Immature natural killer cell (primary cell): ENCODE measurements at places on chromosomes 2 and 18. TPM values are rescaled to one million over a fixed set of nuclear protein-coding genes. Genes with fewer than 3 reads are reported as not detected.

DNA sequence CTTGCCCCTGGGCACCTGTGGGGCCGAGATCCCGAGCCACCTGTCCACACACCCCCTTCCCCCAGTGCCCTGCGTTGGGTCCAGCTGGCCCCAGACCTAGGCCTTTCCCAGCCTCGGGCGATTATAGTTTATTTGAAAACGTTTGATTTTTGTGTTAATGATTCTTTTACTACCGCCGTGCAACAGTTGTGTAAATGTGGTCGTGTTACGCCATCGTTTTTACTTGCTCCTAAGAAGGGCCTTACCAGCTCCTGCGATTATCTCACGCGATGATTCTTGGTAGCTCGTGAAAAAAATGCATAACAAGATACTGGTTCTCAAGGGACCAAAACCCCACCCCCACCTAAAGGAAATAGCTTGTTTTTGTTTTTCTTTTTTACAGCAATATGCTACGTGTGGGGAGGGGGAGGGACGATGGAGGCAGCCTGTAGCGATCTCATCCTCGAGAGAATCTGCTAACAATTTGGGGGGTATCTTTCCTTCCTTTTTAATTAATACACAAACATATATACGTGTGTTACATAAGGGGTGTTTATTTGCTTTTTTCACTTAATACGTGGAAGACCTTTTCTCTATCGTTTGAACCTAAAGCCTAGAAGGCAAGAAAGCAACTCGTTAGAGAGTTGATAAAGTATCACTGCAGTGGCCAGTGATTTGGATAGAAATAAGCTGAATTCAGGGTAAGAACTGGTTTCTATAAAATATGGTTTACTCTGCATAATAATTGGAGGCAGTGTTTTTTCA is 1.0 kb downstream of the ZDBF2 start:
- no peak for DNase-seq

DNA sequence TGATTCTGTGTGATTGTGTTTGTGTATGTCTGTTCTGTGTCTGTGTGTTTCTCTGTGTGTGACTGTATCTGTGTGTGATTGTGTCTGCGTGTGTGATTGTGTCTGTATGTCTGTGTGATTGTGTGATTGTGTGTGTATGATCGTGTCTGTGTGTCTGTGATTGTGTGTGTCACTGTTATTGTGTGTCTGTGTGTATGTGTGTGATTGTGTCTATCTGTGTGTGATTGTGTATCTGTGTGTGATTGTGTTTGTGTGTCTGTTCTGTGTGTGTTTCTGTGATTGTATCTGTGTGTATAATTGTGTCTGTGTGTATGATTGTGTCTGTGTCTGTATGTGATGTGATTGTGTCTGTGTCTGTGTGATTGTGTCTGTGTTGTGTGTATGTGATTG is 11.7 kb upstream of the KLHL30 start:
- no peak for DNase-seq

GRCh38 chr2:67018301-67018700 is 378.8 kb upstream of the ETAA1 start:
- no peak for DNase-seq

GRCh38 chr2:226354434-226354833 is 445.2 kb downstream of the IRS1 start:
- no peak for DNase-seq

DNA sequence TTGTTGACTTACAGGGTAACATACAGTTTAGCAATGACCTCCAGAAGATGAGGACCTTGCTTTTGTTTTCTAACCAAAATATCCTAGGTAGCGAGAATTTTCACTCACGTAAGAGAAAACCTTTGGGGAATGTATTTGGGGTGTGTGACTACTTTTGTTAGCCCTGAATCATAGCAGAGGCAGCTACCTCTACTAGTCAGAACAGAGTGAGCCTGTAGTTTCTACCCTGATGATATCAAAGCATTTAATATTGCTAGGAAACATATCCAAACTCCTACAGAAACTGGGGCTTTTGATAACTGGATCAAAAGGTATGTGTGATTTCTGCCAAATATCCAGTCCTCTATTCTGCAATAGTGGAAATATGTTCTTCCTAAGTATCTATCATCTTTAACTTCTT is 462.6 kb upstream of the ZEB2 start:
- DNase-seq = no peak

- no peak for DNase-seq
Observed at GRCh38 chr2:106563195-106563594, 76.0 kb downstream of the CD8B2 start.

DNA sequence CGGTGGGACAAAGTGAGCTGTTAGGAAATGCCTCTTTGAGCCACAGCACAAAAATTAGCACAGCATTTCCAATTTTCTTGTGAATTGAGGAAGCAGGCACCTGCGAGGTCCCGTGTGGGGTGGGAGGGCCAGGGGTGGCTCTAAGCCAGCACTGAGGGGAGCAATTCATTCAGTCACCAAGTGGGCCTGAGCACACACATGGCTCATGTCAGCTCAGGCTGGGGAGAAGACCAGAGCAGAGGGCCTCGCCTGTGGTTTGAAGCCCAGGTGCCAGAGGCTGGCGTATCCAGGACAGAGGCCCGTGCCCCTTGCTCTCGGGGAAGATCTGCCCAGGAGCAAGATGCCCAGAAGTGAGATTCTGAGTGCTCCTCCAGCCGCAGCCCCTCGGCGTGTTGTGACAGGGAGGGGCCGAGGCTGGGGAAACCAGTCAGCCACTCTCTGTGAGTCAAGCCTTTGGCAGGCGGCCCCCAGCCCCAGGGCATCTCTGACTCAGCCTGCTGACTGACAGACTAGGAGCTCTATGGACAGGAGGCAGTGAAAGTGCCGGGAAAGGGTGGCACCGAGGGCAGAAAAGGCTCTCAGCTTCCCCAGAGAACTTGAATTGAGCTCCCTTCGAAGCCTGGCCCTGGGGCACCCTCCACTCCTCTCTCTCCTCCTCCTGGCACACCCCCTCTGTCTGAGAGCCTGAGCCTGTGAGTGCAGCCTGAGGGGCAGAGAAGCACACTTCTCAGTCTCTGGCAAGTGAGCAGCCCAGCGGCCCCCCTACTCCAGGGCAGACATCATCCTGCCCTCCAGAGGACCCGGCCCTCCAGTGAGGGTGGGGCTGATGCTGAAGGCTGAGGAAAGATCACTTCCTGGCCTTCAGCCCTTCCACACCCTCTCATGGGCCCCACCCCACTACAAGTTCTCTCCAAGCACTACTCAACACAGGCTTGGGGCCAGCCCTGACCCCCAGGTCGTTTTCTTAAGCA is 32.3 kb downstream of the CYP26B1 start:
- no peak for DNase-seq

- DNase-seq = no peak
Observed at GRCh38 chr18:53457068-53457467, 767.4 kb downstream of the MBD2 start.

GRCh38 chr2:11160256-11160655 is 5.0 kb downstream of the SLC66A3 start:
- no peak for DNase-seq

DNA sequence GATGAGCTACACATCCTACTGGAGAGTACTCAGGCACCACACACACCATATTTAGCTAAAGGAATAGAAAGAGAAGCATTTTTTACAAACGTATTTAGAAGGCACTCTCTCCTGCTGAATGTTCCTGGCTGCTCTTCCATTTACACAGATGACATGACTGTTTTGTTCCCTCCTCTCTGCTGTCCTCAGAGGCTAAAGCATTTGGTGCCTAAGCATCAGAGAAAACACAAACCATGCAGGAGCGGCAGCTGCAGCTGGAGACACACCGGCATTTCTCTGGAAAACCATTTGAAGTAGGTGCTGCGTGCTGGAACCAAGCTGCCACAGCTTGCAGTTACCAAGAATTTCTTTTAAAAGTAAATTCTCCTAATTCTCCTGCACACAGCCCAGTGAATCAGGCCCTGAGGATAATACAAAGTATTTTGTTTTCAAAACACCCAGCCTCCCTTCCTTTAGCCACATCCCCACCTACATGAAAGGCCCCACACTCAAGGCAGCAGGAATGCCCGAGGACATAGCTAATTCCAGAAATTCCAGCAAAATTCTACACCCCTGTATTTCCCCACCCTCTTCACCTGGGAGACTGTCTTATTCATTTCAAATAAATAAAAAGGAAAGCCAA is 488.9 kb upstream of the SOX11 start:
- no peak for DNase-seq

DNA sequence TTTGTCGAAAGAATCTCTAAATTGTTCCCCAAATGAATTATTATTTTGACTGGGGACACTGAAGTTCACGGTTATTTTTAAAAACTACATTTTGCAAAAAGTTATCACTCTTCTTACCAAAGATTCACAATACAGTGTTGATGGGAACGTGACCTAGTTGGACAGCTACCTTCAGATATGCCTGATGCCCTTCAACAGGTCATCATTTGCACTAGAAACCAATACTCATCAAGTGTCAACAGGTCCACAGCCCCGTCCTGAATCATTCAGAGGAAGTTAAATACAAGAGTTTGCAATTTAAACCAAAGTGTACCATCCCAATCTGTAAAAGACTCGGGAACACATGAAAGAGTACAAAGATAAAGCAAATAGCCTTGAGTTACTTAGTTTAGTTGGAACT is 28.3 kb downstream of the BCL2 start:
- no peak for DNase-seq

DNA sequence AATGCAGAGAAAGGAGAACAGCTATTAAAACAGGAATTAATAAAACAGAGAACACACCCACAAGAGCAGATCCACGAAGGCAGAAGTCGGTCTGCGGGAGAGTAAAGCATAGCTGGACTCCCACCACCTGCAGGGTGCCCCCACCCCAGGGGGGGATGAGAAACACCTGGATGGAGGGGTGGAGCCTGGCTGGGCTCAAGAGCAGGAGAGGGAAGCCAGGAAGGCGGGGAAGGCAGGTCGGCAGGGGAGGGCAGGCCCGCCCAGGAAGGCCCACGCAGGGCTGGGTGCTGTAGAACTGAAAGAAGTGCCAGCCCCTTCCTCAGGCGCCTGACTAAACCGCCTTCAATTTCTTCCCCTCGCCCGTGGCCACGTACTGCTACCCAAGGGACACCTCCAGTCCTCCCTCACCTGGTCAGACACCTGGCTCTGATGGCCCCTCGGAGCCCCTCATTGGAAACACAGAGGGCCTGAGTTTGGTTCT is 175.4 kb downstream of the HDAC4 start:
- no peak for DNase-seq

DNA sequence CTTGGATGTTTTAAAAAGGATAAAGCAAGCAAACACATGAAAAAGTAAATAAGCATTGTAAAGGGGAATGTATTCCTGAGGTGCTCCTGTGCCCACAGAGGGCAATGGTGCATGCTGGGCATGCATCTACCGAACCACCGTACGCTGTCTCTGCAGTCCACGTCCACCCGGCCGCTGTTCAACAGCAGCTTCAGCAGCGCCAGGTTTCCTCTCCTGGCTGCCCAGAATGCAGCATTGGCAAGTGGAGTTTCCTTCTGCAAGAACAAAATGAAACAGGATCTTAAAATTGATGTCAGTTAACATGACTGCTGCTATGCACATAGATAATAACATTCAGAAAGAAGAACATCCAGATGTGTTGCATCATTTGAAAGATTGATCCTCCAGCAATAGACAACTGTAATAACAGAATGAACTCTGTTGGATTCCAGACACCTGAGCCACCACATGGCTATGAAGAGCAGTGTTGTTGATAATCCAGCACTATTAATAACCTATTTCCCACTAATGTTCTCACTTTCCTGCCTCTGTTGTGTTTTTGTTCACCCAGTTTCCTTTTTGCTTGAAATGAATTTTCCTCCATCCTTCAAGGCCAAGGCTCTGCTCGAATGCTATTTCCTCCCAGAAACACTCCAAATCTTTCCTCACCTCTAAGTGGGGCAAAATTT is 13.6 kb downstream of the ANKRD29 start:
- no peak for DNase-seq

- DNase-seq = no peak
Observed at GRCh38 chr2:180966378-180966777, 14.0 kb upstream of the UBE2E3 start.

DNA sequence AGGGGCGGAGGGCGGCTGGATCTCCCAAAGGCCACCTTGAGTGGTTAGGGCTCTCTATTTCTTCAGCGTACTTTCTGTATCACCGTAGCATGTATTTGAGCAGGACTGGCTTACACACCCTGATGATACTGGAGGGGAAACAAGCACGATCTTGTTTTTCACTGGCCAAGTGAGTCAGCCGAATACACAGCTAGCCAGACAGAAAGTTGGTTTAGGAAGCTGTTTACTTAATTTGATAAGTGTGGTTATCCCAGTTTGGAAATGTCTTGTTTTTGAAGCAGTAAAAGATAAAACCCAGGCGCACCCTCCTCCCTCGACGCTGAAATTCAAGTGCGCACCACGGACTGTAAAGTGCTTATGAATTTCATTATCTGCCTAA is 582 bp downstream of the RIOK3 start:
- no peak for DNase-seq

- DNase-seq = no peak
Observed at GRCh38 chr2:17800219-17800618, 16.0 kb upstream of the MSGN1 start.

- no peak for DNase-seq
Observed at GRCh38 chr2:157782057-157782845, 93.9 kb downstream of the ACVR1 start.

GRCh38 chr18:23824669-23825068 is 135.4 kb downstream of the LAMA3 start:
- no peak for DNase-seq

PRSS56 gene
- not detected for polyA plus RNA-seq

SLC9A2 gene
- not detected for polyA plus RNA-seq

SERPINB3 gene
- polyA plus RNA-seq = not detected

FOXI3 gene
- polyA plus RNA-seq = not detected

DAPL1 gene
- polyA plus RNA-seq = not detected

BCS1L gene
- polyA plus RNA-seq = 16.8 TPM

SPHKAP gene
- not detected for polyA plus RNA-seq

UGT1A10 gene
- not detected for polyA plus RNA-seq

RNF125 gene
- polyA plus RNA-seq = 73.0 TPM

ZNF804A gene
- polyA plus RNA-seq = 0.09 TPM

EEF1B2 gene
- polyA plus RNA-seq = 1,002 TPM
